ENCODE measurements at places on chromosomes 6 and 20.

- no peak for DNase-seq
Measured at GRCh38 chr6:167554854-167555253, 230.0 kb downstream of the TTLL2 start.

GRCh38 chr6:69813508-69813907 is 16.7 kb upstream of the LMBRD1 start:
- DNase-seq, result no peak

DNA sequence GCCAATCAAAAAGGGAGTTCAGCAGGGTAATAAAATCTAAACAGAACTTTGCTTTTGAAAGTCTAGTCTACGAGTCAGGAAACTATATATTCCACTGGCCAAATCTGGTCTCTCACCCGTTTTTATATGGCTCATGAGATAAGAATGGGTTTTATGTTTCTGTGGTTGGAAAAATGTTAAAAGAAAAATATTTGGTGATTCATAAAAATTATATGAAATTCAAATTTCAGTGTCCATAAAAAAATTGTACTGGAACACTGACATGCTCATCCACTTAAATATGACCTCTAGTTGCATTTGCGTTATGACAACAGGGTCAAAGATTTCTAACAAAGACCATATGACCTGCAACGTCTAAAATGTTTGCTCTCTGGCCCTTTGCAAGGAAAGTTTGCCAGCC is 22.3 kb upstream of the LAMP5 start:
- no peak for DNase-seq

DNA sequence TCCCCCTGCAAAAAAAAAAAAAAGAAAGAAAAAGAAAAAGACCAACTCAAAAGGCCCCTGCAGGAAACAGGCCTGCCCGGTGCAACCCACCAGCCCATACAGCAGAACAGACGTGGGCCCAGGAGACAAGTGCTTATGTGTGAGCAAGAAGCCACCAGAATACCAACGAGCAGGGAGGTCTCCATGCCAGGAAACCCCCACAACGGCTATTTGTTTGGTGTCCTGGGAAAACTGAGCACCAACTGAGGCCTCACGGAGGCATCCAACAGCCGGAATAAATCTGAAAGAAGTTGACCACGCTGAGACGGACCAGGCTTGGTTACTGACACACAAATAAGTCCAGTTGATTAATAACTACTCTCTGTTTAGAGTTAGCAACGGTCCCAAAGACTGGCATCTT is 29.7 kb downstream of the PTPRT start:
- no peak for DNase-seq

DNA sequence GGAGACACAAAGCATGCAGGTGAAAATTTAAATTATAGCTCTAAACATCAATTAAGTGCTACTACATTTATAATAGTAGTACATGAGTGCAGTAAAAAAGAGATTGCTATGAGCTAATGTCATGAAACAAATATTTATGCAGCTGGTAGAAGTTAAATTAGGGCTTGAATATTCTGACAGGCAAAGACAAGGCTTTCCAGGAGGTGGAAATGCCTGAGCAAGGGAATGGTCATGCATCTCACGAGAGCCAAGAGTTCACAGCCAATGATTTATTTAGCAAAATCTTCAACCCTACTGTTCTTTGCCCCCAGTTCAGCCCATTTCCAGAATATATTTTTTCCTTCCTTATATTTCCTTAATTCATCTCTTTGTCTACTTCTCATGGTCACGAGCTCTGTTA is 128.9 kb downstream of the HIVEP2 start:
- no peak for DNase-seq

DNA sequence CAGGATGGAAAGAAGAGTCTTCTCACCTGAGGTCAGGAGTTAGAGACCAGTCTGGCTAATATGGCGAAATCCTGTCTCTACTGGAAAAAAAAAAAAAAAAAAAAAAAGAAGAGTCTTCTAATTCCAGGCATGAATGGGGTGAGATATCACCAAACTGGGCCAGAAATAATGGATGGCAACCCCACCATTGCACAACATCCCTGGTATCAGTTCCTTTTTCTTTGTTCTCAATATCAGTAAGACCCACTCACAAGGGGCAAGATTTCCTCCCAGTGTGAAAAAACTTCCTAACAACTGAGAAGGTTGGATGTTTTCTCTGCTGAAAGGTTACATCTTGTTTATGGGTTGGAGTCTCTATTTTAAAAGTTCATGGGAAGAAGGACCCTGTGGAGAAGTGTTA is 23.6 kb upstream of the NR2E1 start:
- DNase-seq, result no peak

DNA sequence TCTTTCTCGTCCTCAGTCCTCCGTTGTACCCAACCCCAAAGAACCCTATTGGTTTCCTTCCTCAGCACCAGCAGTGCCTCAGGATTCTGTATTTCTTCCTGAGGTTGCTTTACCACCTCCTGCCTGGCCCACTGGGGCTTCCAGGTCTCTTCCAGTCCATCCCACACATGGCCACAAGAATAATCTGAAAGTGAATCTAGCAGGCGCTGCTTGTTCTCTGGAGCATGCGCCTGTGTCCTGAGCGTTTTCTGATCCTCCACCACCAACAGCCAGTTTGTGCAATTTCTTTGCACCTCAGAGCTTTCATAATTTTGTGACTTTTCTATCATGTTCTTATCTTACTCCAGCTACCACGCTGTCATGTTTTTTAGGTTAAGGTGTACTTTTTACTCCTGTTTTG is 11.6 kb upstream of the HSP90AB1 start:
- no peak for DNase-seq

DNA sequence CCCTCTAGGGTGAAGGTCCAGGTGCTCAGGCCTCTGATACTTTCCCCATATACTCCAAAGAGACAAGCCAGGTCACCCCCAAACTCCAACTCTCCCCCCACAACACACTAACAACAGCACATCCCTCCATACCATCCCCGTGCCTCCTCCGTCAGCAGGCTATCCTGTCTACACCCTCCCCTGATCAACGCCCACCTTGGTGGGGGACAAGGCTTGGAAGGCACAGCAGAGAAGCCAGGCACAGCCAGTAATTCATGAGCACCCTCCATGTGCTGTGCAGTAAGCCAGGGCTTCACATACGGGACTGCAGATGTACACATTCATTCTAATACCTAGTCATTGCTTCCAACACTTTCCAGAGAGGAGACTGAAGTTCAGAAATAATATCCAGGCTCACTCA is 57.6 kb downstream of the TRERF1 start:
- no peak for DNase-seq

GRCh38 chr6:81761197-81761596 is 8.7 kb upstream of the TENT5A start:
- DNase-seq, result no peak

DNA sequence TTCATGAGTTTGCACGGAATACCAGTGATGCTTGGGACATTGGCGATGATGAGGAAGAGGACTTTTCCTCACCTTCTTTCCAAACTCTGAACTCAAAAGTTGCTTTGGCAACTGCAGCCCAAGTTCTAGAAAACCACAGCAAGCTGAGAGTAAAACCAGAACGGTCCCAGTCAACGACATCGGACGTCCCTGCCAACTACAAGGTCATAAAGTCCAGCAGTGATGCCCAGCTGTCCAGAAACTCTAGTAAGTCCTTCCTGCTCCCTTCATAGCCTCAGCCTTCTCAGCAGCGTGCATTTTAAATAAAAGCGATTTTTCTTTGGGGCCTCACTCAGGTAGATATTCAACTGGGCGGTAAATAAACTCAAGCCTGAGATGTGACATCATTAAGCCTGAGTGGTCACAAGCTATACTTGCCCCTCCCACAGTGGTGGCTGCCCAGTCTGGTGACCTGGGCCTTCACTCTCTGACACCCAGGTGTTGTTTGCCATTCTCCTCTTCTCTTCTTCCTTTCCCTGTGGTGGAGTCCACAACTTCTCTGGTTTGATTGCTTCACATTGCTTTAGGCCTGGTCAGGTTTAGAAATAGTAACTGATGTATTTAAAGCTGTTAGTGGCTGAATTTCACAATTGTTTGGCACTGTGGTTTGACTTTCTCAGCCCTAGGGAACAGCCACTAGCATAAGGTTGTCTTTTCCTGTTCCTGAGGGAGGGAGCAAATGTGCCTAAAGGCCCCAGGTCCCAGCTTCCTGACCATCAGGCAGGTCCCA is 21.6 kb upstream of the TMEM217 start:
- no peak for DNase-seq

GRCh38 chr6:109791301-109791700 is 100.2 kb downstream of the FIG4 start:
- DNase-seq, result no peak

All from NCI-H524 treated with DMSO at 0.1 percent for 48 hours (cell line).